ENCODE measurements at places on chromosomes 11 and 22. TPM values are rescaled to one million over a fixed set of nuclear protein-coding genes. Genes with fewer than 3 reads are reported as not detected.

FJX1 gene
- 14.2 TPM for total RNA-seq

DNA sequence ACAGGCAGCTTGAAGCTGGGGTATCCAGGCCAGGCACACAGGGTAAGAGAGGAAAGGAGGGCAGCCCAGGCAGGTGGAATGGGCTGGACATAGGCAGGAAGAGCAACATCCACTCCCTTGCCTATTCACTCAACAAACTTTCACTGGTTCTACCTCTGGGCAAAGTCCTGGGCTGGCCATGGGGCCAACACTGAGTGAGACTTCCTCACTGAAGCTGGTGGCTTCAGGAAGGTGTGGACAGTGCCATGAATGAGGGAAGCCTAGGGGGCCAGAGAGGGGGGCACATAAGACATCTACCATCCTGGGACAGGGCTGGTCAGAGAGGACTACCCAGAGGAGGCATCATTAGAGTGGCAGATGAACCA lies 44.9 kb upstream of the TCF20 start:
- H3K27me3 ChIP-seq = no peaks in the 10 kb centered on the region
- H3K27ac ChIP-seq = no peak overlapping the region
- DNase-seq = no peak
- no peaks in the 10 kb centered on the region for H3K36me3 ChIP-seq

DNA sequence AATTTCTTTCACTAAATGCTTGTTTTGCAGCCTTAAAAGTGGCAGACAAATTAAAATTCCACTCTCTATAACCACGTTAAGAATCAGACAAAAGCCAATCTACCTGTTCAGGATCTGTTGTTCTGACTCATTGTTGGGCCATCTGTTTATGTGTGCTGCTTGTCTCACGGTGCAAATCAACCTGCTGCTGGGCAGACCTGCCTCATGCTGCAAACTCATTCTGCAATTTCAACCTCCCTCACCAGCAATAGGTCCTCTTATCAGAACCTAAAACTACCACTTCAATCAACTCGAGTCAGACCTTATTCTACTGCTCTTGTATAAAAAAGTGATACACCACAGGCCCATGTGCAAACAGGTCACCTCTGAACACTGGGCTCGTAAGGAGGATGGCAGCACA lies 75.1 kb downstream of the LARGE2 start:
- no peak overlapping the region for H3K27ac ChIP-seq
- H3K27me3 ChIP-seq = no peaks in the 10 kb centered on the region
- no peak for DNase-seq
- no peak overlapping the region for H3K4me3 ChIP-seq

GRCh38 chr11:130145311-130145812 lies 14.2 kb upstream of the ST14 start:
- H3K27ac ChIP-seq = peak overlapping the region; percentile 69
- peaks cover 52% of the 10 kb centered on the region for H3K36me3 ChIP-seq
- peaks cover 6% of the 10 kb centered on the region for H3K4me1 ChIP-seq
- DNase-seq = no peak

GPR83 gene
- total RNA-seq = 1.5 TPM

DNA sequence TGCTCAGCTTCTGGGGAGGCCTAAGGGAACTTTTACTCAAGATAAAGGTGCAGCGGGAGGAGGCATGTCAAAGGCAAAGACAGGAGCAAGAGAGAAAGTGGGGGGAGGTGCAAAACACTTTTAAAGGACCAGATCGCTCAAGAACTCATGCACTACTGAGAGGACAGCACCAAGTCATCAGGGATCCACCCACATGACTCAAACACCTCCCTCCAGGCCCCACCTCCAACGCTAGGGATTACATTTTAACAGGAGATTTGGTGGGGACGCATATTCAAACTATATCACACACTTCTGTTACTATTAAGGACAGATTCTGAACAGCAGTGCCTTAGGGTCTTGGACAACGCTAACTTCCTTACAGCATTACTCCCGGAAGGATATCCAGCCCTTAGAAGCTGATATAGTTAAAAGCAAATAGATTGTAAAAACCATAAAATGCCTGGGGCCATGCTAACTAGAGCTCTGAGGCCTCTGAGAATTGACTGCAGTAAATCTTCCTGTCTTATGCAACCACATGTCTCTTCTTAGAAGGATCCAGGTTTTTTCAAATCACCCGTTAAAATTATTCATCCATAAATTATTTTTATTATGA lies 16.7 kb upstream of the ZC3H12C start:
- no peaks in the 10 kb centered on the region for H3K27me3 ChIP-seq
- H3K4me3 ChIP-seq = peak overlapping the region; percentile 16
- H3K27ac ChIP-seq = no peak overlapping the region
- DNase-seq = no peak

PGGHG gene
- 60.7 TPM for total RNA-seq
